SW480 (cell line): ENCODE measurements at places on chromosomes 11 and 22.

DNA sequence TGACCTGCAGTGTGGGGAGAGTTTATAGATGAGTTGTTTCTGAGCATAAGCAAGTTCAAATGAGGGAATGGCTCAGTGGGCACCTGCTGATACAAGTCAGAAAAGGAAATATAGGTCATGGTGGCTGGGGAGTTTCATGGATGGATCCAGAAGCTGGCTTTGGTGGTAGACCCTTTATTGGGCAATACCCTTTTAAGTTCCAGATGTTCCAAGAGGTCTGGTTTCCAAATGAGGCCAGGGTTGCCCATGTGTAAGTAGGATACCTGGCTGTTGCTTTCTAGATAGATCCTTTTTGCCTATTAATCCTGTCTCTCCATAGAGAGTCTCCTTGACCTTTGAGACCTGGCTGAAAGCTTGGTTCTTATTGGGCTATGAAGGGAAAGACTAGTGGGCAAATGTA lies 2.2 kb downstream of the STIM1 start:
- DNase-seq = no peak

DNA sequence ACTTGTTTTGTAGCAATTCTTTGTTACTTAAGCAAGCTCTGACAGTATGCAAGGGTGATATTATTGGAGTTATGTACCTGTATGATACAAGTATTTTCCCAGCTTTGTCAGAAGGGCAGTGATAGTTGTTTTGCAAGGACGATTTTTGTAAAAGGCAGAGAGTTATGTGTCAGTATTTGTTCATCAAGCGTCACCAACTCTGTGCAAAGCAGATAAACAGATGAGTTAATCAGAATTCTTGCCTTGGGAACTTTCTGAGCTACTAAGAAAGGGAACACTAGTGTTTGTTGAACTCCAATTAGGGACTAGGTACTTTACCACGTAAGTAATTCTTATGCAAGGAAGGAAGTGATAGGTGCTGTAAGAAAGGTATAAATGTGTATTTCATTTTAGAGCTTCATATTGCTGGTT lies 1.4 kb downstream of the USP47 start:
- peak; percentile 50 for DNase-seq

DNA sequence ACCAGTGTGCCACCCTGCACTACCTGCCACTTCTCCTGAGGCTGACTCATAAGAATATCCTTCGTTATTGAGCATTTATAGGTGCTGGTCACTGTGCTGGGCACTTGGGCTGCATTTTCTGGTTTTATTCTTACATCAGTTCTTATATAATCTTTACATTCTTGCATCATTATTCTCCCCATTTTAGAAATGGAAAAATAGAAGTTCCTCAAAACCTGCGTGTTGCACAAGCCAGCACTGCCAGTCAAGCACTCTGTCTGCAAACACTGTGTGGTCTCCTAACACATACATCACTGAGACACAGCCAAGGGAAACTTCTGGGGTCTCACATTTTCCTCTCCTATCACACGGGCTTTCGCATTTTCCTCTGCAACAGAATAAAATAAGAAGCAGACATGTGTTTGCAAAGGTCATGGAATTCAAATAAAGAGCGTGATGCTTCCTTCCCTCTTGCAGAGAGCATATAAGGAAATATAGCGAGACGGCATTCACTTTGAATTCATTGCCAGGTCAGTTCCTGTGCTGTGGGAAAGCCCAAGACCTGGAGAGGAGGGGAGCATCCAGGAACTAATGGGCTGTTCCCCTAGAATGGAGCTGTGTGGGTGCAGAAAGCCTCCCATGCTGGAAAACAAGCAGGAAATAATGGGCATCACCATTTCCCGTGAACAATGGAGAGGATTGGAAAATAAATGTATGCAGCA lies 73.9 kb upstream of the SEZ6L start:
- no peak for DNase-seq

- no peak for DNase-seq
Measured at GRCh38 chr22:33038131-33038772, 19.9 kb downstream of the SYN3 start.

DNA sequence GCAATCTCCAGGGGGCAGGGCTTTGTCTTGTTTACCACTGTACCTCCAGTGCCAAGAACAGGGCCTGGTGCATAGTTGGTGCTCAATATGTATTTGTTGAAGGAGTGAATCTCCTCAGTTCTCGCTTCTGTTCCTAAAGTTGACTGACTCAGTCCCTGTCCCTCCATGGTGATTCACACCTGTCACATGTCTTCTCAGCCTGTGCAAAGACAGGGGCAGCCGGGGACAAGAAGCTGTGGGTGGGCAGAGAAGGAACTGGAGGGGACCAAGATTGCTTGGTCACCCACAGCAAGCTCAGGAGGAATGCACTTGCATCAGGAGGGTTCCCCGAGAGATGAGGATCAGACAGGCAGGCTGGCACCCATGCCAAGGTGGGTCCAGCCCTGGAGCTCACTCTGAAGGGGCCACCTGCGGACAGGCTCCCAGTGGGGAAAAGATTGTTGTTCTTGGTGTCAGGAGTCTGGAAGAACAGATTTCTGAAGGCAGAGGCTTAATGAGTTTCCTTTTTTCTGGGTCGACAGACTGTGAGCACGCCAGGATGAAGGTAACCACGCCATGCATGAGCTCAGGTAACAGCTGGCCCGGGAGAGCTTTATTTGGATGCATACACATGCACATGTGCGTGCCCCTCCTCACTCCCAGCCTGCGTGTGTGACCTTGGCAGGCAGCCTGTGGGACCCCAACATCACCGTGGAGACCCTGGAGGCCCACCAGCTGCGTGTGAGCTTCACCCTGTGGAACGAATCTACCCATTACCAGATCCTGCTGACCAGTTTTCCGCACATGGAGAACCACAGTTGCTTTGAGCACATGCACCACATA lies 16.9 kb downstream of the IL17RA start:
- no peak for DNase-seq

- no peak for DNase-seq
Measured at GRCh38 chr11:81420668-81421250, 1312.9 kb downstream of the FAM181B start.

DNA sequence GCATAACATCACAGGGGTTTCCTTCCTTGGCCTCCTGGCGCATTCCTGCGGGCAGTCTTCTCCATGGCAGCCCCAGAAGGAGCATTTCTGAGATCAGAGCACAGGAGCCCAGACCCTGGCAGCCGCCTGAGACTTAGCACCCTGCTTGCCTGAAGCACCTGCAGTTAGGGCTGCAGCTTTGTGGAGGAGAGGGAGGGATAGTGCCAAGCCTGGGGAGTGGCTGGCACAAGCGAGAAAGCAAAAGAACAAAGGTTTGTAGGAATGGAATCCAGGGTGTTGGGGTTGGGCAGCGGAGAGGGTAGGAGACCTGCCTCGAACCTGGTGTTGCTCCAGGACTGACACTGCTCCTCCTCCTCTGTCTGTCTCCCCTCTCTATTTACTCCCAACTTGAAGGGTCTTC lies 66.9 kb downstream of the SCN3B start:
- peak; percentile 56 for DNase-seq

GRCh38 chr11:108947654-108948570 lies 283.0 kb downstream of the DDX10 start:
- DNase-seq = no peak

DNA sequence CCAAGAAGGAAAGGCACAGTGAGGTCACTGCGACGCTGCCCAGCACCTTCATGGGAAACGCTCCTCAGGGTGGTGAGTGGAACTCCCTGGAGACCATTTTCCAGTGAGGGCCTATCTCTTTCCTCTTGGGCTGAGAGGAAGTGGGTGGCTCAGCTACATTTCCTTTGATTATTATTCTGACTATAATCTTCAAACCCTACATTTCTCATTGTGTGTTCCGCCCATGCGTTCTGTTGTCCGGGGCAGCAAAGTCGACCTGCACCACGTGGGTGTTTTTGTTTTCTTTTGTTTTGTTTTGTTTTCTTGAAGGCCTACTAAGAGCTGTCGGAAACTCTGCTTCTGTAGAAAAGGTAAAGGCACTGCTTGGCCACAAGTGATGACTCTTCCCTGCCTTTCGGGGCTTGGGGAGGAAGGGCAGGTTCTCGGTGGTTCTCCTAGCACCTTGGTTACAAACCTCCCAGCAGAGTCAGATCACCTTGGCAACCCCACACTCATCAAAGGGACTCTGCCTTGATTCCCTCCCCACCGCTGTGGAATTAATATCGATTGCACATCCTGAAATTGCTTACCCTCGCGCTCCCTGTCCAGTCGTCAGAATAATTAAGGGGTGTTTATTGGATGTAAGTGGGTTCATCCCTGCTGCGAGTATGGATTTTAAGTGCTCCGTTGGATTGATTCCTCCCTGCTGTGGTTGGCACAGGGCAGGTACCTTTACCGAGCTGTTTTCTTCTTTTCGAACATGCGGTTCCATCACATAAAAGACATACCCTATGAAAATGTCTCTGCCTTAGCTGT lies 7.3 kb downstream of the PARVB start:
- no peak for DNase-seq

DNA sequence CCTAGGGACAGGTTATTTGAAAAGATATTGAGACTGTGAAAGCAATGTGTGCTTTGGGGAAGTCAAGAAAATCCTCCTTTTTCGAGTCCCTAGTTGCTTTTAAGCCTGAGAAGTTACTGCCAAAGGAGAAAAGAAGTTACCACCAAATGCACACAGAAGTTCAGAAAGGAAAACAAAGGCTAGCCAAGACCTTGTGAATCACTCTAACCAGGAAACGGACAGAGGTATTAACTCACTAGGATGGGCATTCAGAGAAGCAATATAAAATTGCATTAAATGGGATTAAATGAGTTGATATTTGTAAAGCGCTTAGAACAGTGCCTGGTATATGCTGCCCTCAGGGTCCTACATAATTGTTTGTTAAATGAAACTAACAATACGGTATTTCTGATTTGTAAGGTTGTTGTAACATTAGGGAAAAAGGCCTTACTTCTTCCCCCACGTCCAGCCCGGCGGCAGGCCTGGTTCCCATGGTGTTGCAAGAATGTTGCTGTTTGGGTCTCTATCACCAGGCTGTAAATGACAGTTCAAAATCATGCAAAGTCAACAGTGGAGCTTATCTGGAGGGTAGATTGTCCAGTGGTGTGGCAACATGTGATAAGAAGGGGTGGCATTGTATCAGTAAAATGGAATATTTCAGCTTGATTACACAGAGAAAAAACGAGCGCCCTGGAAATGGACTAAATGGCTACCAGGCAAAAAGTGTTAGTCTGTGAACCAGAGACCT lies 7.1 kb downstream of the TMA7B start:
- DNase-seq = no peak

GRCh38 chr11:35629914-35630313 lies 11.7 kb downstream of the FJX1 start:
- DNase-seq = peak; percentile 96

GRCh38 chr11:70246196-70246595 lies 24.3 kb upstream of the PPFIA1 start:
- DNase-seq = no peak

DNA sequence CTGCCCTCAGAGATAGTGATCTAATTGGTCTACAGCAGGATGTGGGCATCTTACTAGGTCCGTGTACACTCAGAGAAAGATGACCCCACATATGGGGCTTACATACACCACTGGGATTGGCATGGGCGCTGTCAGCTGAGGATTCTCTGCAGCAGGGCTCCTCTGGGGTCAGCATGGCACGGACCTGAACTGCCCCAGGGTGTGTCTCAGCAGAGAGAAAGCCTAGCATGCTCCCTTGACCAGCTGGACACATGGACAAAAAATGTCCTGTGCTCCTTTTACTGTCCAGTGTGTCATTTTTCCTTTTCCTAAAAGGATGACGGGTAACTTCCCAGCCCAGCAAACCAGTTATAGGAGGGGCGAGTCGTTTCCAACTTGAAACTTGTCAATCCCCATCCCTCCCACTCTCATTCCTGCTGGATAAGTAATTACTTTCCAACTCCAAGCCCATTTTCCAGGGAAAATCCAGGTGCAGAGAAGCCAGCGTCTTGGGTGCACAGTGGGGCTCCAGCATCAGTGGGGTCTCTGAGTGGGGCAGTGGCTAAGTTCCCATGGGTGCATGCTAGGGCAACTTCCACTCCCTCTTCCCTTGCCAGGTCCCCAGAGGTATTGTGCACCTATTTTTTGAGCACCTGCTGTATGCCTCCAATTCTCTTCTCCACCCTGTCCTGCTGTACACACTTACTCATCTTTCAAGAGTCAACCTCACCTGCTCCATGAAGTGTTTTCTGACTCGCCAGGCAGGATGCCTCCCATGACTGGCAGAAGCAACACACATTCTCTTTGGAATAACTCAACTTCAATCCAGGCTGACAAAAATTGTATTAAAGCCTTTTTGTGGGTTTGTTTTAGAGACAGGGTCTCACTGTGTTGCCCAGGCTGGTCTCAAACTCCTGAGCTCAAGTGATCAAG lies 5.0 kb downstream of the VSTM5 start:
- DNase-seq = no peak

- DNase-seq = no peak
Measured at GRCh38 chr11:19832086-19832750, 119.6 kb downstream of the NAV2 start.

DNA sequence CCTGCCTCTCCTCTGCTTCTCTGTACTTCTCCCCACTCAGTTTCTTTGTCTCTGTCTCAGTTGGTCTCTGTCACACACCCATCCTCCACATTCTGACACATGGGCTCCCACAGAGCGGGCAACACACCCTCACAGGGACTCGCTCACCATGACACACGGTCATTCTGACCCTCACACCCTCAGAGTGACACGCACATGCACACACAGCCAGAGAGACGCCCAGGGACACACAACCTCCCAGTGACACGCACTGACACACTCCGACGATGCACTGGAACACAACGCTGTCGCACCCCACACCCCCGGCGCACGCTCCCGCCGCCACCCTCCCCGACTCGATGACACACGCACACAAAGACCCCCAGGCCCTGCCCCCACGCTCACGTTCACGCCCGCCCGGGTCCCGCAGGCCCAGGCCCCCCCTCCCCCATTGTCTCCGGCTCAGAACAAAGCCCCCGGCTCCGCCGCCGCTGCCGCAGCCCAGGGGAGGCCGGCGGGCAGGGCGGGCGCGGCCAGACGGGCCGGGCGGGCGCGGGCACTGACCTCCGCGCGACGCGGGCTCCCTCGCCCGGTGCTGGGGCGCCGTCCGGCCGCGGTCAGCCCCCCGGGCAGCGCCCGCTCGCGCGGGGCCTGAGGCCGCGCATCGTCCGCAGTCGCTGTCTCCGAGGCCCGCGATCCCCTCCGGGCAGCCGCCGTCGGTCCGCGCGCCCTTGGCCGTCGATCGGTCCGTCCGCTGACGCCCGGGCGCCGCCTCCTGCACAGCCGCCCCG lies 404 bp downstream of the DCHS1 start:
- no peak for DNase-seq

DNA sequence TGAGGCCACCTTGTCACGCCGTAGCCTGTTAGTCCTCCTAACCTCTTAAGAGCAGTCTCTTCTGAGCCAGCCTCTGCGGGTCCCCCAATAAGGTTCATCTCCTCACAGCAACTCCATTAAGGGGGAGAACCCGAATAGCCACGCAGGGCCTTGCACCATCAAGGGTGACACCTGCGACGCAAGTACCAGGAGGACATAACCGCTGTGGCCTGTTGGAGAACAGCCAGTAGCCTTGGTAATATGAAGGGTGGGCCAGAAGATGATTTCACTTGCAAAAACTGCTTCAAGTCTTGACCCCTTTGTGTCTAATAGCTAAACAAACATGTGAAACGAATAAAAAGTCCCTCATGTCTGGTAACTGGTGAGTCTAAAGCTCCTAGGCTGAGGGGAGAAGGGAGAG lies 14.8 kb downstream of the ARFGAP2 start:
- DNase-seq = no peak
